ENCODE measurements at places on chromosomes 3 and 15. TPM values are rescaled to one million over a fixed set of nuclear protein-coding genes. Genes with fewer than 3 reads are reported as not detected.

GRCh38 chr15:66833803-66834202 lies 131.8 kb downstream of the SMAD6 start:
- DNase-seq, result no peak

DNA sequence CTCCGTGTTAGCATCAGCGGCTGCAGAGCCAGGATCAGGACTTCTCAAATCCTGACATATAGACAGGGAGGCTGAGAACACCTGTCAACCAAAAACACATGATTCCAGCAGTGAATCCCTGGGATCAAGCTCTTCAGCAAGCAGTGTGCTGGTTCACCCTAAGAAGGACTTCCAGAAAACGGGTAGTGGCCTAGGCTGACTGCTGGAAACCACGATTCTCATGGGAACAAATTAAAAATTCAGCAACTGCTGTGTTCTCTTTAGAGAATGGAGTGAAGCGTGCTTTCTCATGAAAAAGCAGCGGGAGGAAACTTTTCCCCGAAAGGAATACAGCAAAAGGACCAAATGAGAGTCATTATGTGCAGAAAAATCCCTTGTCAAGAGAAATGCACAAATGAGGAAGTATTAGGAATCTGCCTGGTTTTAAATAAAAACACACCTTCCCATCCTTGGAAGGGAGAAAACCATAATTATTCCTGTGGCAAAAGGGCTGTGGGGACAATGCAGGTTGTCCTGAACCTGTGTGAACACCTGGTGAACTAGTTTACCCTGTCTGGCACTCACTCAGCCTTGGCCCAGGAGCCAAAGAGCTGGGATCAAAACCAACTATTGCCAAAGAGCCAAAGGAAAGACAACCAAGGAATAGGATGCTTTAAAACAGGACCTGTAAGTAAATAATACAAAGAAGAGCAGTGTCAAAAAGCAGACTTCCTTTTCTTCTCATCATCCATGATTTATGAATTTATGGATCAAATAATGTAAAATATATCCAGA lies 13.4 kb downstream of the IL12A start:
- no peak for DNase-seq

The GOLGA8R gene
- 1.8 TPM for total RNA-seq

The CHRNA7 gene
- 0.10 TPM for total RNA-seq

All from A172 (cell line).